ENCODE measurements at places on chromosomes 12 and 14.

DNA sequence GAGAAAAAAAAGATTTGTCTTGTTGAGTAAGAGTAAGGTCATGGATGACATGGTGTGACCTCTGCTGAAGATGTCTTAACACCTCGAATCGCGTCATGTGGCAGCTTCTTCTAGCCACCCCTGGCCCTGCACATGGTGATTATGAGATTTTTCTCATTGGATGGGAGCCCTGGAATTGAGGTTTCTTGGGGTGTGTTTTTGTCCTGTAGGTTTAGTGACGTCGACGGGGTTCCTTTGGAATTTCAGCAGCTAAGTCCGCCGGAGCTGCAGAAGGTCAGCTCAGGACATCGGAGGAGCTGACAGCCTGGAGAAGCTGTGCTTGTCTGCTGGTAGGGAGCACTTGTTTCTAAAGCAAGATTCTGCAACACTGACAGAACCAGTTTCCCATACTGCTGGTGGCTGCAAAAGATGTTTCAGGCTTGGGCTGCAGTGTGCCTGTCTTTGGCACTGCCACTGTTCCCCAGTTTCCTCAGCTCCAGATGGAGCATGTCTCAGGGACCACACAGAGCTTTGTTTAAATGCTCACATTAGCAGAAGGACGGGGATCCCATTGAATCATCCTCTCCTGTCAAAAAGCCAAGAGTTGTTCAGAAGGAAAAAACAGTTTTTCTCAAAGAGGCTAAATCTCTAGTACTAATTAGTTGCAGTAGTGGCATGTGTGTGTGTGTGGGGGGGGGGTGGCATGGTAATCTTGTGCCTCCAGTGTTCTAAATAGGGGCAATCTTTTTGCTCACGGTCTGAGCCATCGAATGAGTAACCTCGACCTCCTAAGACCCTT, 5.2 kb upstream of the FOS start:
- DNase-seq, result no peak

- DNase-seq, result no peak
These were observed 22.1 kb downstream of the IL26 start for GRCh38 chr12:68203460-68203875.

- DNase-seq, result no peak
These were observed 17.8 kb downstream of the CDK2AP1 start for GRCh38 chr12:123253641-123254459.

DNA sequence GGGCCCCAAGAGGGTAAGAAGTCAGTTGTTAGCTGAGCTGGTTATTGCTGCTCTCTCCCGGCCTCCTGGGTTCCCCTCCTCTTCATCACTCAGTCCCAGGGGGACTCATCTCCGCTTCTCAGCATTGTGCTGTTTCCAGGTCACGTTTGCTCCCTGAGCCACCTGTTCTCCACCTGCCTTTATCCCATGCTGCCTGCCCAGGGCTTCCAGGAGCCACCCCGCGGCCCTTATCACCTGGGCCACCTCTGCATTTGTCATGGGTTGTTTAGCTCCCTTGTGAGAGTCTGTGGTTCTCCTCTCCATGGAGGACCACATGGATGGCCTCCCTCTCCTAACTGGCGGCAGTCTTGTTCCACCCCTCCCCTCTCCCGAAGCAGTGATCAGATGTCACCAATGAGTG, 36.0 kb downstream of the SYNDIG1L start:
- DNase-seq, result no peak

DNA sequence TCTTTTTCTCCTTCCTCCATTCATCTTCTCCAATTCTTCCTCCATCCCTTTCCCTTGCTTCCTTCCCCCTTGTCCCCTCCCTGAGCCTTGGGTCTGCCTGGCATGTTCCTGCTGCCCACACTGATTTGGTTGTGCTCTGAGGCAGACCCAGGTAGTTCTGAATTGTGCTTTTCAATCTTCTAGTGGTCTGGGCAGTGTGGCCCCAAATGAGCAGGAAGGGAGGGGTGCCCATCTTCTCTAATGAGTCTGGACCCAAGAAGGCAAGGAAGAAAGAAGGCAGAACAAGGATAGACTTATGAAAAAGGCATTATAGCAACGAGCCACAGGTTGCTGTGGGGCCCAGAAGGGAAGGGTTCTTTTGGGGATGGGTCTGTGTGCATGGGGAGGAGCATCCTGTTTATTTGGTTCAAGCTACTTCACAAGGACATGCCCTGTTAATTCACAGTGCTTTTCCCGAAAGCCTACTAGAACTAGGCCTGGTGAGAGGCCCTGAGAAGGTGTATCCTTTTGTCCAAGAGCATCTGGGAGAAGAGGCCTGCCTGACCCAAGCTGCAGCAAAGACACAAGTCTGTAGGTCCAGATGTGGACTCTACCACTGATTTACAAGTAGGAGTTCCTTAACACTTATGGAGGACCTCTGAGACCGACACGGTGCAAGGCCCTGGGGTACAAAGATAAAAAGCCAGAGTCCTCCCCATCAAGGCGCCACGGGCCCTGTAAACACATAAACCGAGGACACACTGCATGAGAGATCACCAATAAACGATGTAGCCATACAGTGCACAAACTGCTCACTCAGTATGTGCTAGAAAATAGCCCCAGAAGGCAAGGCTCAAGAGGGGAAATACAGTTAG, 1.1 kb upstream of the SUSD6 start:
- DNase-seq, result no peak
